Breast epithelium (tissue), 4 donors: ENCODE measurements at places on chromosomes 1 and 21.

DNA sequence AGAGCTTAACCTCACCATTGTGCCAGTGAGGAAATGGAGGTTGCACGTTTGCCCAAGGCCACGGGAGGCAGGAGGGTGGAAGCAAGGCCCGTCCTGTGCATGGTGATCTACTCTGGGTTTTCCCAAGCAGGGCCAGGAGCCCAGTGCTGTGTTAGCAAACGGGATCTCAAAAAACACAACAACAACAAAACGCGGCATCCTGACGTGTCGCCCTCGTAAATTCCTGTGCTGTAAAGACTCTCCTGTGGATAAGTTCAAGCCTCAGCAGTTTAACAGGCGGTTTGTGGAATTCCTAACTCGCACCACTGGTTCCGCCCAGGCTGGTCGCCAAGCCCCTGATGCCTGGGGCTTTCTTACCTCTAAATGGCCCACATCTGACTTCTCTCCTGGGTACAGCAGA lies 39.1 kb downstream of the TFF3 start:
- DNase-seq: no peak

DNA sequence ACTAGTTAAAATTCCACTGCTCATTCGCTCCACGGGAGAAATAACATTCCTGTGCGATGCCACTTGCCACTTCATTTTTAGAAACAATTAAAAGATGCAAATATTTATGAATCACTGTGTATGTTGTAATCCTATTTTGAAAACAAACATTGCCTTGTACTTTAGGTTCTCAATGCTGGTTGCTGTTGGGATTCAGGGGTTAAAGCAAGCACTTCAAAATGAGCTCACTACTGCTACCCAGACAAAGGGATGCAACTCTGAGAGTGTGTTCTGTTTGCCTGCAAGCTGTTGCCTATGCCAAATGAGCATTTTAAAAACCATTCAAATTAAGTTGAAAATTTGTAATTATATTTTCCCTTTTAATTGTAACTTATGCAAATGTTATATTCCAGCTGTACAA lies 87.5 kb downstream of the RWDD3 start:
- no peak for DNase-seq

- DNase-seq: no peak
Measured at GRCh38 chr1:45123358-45123757, 83.0 kb downstream of the ZSWIM5 start.

DNA sequence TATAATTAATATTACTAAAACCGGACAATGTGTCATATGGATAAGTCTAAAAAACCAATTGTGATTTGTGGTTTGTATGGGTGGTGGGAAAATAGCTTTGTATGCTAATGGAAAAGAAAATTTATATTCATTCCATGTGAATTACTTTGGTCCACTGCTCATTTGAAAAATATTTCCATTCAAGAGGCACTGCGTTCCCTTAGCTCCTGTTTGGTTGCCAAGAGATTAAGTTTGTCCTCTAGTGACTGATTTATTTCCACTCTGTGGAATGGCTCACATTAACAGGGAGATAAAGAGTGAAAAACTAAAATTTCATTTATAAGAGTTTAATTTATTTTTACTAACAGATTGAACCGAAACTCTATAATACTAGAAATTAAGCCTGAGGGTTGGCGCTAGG lies 744.1 kb upstream of the CHRM3 start:
- no peak for DNase-seq

DNA sequence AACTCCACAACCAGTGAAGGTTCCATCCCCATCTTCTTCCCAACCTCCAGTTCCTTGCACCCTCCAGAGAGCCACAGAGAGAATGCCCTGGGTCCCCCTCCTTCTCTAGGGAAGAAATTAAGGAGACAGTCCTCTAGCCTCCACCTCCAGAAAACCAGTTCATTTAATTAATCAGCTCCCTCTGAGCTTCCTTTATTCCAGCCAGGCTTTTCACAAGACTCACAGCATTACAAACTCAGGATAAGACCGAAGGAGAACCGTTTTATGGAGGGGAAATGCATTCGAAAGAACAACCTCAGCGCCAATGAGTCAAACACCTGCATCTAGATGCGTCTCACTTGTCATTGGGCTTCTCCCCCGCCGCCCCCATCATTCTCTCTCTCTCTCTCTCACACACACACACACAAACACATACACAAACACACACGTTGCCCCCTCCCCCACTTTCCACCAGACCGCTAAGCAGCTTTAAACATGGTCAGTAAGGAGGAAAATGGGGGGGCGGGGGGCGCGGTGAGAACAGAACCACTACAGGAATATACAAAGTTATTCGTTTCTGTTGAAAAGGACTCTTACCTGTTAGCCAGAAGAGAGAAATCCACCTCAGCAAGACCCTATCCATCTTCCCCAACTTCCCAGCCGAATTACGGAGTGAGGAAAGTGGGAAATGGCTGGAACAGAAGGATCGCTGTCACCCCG lies 544 bp downstream of the ILDR2 start:
- no peak for DNase-seq

GRCh38 chr1:153643100-153643499 lies 9.2 kb downstream of the CHTOP start:
- no peak for DNase-seq

GRCh38 chr21:45291613-45292398 lies 4.1 kb upstream of the POFUT2 start:
- DNase-seq: peak; percentile 47

DNA sequence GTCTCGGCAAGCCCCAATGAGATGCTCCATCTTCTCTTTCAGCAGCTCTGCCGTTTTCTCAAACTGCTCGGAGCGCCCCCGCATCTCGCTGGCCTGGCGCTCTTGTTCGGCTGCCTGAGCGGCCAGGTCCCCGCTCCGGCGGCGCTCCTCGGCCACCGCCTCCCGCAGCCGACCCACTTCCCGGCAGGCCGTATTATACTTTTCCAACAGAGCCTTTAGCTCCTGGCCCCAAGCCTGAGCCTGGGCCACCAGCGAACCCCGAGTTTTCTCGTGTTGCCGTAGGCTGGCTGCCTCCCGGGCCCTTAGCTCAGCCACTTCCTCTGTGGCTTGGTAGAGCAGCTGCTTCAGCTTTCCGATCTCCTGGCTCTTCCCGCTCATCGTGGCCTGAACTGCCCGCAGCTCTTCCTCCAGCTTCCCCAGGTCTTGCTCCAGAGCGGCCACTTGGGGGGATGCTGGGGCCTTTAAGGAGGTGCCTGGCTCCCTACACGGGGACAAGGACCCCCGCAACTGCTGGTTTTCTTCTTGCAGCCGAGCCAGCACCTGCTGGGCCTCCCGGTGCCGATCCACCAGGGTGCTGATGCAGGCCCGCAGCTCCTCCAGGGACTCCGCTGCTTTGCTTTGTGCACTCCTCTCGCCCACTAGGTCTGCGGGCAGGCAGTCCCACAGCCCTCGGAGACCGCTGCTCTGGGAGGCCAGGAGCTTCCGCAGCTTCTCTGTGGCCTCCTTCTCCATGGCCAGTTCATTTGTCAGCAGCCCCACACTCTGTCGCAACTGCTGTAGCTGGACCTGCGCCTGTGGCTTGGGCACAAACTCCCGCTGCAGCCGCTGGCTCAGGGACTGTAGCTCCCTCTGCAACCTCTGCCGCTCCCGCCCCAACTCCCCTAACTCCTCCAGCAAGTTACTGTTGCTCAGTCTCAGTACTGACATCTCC lies 13.4 kb upstream of the PIAS3 start:
- DNase-seq: no peak

DNA sequence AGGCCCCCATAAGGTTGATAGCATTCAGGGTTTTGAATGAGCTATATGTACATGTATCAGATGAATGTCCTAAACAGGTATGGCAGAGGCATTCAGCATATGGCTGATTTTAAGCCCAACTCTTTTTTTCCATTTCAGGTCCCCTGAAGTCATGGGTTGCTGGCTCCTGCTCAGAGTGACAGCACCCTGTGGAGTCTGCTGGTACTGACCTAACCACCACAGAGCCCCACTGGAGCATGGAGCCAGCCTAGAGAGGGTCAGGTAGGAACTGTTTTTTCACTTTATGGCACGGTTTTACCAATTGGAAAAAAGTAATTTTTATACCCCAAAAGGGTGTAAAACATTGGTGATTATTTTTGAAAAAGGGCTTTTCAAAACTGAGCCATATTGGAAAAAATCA lies 82.5 kb upstream of the MPC2 start:
- DNase-seq: no peak

DNA sequence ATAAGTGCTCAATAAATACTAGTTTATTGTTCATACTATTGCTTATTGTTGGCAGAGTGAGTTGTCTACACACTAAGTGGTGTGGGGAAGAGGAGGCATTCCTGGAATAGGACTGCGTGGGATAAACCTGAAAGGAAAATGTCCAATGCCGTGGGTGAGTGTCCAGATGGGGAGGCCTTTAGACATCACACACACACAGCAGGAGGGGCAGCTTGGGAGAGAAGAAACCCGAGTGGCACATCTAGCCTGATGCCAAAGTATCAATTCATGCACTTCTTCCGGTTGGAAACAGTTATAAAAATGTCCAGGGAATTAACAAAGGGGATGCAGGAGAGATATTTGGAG lies 27.3 kb downstream of the CCN1 start:
- DNase-seq: no peak

GRCh38 chr1:22284906-22285548 lies 142.1 kb upstream of the WNT4 start:
- peak; percentile 10 for DNase-seq

- DNase-seq: no peak
Measured at GRCh38 chr1:101275672-101276071, 38.9 kb downstream of the S1PR1 start.

- DNase-seq: no peak
Measured at GRCh38 chr1:7224644-7225043, 439.4 kb downstream of the CAMTA1 start.

DNA sequence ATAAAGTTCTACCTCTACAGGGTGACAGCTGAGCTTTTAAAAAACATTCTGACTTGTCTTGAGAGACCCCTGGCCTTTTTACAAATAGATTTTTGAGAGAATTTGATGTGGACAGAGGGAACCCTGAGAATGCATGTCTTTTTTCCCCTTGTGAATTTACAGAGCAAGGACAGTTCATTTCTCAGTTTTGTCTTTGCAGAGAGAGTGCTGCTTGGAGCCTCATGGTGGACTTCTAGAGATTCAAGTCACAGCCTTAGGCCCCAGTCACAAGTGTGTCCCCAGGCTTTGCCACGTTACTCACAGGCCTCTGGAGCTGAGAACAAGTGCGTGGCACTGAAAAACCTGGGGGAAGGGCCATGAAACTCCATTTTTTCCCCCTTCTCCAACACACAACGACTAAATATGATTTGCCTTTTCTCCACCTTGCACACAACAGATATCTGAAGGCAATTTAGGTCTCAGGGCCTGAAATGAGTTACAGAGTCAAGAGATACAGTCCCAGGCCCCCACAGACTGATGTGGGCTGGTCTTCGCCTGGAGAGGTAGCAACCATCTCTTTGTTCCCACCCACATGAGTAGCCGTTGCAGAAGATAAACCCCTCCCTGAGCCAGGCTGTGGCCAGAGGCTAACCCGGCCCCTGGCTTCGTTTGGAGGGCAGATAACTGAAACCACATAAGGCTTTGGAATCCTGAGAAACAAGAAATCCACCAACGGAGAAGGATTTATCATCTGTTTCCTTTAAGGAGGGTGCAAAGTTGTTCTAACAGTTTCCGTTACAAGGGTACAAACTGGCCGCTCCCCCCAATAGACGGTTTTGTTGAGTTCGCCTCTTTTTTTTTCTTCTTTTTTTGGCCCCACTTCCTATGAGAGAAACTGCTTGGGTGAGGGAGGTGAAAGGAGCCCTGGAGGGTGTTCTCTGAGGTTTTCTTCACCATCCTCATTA lies 1.0 kb upstream of the PIGV start:
- DNase-seq: no peak

DNA sequence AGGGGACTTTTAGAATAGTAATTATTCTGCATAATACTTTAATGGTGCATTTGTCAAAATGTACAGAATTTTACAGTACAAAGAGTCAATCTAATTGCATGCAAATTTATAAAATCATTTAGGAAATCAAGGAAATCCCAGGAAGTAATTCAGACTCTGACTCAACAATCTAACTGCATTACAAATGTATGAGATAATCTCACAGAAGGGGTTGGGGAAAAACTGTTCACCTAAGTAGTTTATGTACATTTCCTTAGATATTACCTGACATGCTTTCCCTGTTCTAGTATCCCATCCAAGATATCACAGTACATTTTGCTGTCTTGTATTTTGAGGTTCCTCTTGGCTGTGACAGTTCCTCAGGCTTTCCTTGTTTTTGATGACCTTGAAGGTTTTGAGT lies 4.7 kb downstream of the CRB1 start:
- DNase-seq: no peak

GRCh38 chr1:89710498-89711139 lies 77.7 kb downstream of the LRRC8C start:
- DNase-seq: no peak

DNA sequence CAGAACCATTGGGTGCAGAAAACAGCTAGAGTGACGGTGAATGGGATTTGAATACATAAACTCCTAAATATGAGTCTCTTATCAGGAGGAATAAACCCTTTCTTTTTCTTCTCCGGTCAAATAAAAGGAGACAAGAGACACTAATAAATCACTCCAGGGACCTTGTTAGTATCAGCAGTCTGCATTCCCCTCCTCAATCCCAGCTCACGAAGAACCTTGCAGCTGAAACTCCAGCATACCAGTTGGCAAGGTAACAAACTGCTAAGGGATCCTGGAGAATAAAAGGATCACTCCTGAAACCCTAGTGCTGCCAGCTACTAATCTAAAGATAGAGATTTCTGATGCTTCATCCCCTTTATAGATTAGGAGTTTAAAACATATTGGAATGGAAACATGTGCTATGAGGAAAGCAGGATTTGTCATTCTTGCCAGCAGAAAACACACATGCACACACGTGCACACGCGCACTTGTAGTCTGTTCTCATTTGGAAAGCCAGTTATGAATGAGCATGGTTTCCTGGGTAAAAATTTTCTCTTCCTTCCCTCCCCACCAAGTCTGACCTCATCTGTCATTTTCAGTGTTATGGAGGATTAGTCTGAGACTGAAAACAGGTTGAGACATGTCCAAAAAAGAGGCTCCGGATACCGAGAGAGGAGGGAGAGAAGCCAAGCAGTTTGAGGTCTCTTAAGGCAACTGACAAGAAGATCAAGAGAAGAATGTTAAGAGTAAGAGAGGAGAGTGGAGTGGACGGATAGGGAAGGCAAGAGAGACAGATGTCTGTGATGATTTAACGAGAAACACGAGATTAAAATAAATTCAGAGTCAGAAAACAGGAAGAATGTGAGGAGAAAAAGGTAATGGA lies 10.9 kb downstream of the IER5 start:
- DNase-seq: no peak
